CD8-positive, alpha-beta T cell (primary cell): ENCODE measurements at places on chromosomes 7 and 10.

GRCh38 chr10:62899311-62899710 is 83.1 kb upstream of the EGR2 start:
- DNase-seq = no peak

- no peak for DNase-seq
These were observed 608.9 kb downstream of the SORCS1 start for GRCh38 chr10:106555599-106555998.

- no peak for DNase-seq
These were observed 283.0 kb downstream of the BBS9 start for GRCh38 chr7:33412331-33412730.

DNA sequence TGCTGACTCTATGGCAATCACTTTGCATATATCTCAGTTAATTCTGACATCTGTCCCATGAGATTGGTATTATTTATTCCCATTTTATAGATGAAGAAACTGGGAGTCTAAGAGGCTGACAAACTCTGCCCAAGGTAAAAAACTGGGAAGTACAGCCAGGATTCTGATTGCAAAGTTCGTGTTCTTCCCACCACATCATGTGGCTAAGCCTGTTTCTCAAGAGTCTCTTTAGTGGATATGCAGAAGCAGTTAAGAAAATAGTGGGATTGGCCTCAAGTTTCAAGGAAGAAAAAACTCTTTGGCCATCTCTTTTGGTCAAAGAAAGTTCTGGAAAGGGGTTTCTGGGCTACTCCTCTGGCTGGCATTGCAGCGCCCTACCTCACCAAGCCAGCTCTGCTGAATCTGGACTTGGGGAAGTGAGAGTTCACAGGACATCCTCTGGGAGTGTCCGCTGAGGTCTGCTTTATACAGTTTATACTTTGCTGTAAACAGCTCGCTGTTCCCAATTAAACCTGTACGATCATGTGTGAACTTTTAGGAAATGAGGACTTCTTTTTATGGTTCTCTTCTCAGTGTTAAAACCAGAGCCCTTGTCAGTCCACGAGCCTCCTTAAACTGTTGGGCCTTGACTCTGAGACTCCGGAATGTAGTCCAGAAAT is 12.2 kb upstream of the BMPR1A start:
- no peak for DNase-seq

- no peak for DNase-seq
These were observed 273.6 kb upstream of the PODXL start for GRCh38 chr7:131829947-131830558.

- no peak for DNase-seq
These were observed 932 bp downstream of the NYAP1 start for GRCh38 chr7:100484673-100485045.

- no peak for DNase-seq
These were observed 131.8 kb downstream of the BMPER start for GRCh38 chr7:34036972-34037792.

DNA sequence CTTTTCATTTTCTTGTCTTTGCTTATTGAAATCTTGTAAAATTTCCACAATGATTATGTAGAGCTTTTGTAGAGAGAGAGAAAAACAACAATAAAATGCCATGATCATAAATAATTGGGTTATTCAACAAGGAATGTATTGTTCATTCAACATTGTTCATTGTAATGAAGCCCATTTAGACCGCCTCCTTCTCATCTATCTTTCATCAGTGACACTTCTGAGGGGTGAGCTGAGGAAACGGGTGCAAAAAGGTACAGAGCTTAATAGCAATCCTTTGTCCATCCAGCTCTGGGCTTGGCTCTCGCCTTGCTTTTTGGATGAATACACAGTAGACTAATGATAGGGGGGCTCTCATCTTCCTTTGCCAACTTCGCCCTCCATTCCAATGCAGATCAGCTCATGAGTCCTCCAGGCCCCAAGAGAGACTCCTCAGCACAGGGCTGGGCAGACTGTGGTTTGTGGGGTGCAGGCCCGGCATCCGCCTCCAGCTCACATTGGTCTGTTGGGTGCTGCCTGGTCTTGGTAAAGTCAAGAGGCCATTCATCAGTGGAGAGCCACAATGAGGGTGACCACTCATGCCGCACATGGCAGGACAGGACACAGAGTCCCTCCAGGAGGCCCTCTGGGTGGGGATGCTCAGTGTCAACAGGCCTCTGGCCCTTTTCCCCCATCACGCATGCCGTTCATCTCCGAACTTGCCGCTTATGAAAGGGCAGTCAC is 17.9 kb upstream of the PPA1 start:
- no peak for DNase-seq

DNA sequence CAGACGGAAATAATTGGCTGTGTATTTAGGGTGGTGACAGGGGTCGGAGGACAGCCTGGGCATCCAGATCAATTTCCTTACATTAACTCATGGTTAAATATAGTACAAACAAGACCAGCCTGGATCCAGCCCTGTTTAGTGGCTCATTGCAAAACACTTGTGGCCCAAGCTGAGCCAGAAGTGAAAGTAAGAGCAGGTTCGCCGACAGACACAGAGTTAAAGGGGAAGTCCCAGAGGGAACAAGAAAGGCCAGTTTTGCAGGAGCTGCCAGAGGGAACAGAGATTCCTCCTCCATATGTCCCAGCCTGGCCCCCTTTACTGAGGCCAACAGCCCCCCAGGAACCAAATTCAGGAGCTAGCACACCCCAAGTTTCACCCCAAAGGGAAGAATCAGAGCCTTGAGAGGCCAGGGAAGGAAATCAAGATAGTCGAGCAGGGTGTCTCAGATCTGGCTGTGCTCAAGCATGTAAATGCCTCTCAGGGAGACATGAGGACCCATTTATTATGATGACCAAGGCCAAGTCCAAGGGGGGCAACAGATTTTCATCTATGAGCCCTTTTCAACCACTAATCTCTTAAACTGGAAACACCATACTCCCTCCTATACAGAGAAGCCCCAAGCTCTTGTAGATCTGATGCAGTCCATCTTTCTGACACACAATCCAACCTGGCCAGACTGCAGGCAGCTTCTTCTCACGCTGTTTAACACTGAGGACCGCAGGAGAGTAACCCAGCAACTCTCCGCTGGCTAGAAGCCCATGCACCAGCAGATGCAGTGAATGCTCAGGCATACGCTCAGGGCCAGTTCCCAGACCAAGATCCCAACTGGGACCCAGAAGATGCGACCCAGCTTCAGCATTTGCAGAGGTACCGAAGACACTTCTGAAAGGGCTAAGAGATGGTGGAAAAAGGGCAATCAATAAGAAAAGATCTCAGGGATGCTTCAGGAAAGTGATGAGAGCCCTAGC is 15.9 kb upstream of the ADCK2 start:
- DNase-seq = peak; percentile 47

DNA sequence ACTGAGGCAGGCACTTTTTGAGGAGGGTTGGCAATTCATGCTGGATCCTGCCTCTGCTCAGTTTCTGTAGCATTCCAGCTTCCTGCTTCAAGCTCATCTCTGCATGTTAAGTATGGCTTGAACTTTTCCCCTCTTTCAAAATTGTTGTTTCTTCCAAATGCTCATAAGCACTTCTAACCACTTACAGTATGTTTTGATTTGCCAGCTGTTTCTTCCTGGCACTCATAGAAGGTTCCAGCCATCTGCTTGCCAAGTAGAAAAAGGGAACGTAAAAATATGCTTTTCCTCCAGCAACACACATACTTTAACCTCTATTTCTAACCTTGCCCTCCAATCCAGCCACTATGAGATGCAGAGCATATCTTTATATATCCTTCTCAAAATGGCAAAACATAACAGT is 692.6 kb upstream of the COBL start:
- DNase-seq = no peak
